ENCODE measurements at places on chromosomes 5 and 9. TPM values are rescaled to one million over a fixed set of nuclear protein-coding genes. Genes with fewer than 3 reads are reported as not detected.

Gene CYLC2
- not detected for total RNA-seq

- no peak for DNase-seq
Observed at GRCh38 chr9:112299514-112299913, 33.9 kb downstream of the PTBP3 start.

DNA sequence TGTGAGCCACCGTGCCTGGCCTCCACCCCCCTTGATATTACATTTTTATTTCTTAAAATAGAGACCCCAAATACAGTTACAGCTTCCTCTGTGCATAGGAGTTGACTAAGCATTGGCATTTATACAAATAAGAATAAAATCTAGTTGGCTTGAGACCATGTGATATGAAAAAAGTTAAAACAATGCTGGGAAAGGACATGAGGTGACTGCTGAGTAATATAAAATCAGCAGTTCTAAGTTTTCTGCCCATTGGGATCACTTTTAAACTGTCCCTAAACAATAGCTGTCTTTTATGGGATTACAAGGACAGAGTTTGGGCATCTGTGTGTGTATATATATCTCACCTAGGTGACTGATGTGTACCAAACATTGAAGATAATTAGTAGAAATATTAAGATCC is 96.6 kb downstream of the UBE2R2 start:
- DNase-seq, result no peak

DNA sequence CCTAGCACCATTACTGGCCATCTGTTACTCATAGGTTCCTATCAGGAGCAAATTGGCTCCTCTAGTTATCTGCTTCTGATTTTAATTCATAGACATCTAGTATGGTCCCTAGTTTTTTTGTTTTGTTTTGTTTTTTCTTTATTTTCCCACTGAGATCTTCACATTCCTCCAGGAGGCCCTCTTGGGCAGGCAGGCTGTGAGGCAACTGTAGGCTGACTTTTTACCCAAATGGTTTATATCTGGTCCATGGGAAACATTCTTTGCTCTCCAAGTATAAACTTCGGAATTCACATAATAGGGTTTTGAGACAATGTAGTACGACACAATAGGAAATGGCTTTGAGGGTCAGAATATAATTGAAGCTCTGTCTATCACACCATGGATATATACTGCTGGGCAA is 250.9 kb upstream of the DAB2 start:
- no peak for DNase-seq

Gene MED27
- 14.7 TPM for total RNA-seq

- DNase-seq, result no peak
Observed at GRCh38 chr9:136088481-136088938, 6.6 kb downstream of the NACC2 start.

GRCh38 chr5:91998774-91999173 is 615.7 kb upstream of the ARRDC3 start:
- DNase-seq, result no peak

DNA sequence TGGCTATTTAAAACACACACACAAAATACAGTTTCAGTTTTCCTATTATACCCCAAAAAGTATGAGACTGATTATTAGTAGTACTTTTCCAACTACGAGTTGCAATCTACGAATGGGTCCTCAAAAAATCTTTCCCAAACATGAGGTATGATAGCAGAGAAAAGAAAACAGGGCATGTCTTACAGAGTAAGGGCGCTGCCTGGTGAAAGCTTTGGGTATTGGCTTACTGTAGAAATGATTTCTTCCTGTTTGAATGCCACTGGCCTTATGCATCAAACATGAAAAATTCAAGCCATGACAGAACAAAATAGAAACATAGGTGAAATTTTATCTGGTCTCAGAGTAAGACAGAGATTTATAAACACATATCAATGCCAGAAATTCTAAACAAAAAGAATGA is 448.0 kb downstream of the SPOCK1 start:
- peak; percentile 48 for DNase-seq

- DNase-seq, result no peak
Observed at GRCh38 chr9:131704988-131705387, 34.9 kb downstream of the RAPGEF1 start.

DNA sequence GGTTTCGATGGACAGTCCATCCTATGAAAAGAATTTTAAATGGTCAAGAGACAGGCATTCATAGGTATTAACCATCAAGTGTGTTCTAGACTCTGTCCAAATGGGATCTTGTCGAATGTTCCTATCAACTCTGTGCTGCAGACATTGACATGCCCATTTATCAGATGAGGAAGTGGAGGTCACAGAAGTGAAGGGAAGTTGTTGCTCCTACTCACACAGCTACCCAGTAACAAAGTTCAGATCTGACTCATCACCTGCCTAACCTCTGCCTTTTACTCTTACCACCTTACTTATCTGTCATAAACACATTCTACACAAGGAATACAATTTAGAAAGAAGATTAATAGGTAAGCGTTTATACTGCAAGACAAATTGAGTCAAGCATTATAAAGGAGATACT is 426.2 kb upstream of the BRINP1 start:
- DNase-seq, result no peak

Gene SUSD3
- total RNA-seq, result 6.2 TPM

DNA sequence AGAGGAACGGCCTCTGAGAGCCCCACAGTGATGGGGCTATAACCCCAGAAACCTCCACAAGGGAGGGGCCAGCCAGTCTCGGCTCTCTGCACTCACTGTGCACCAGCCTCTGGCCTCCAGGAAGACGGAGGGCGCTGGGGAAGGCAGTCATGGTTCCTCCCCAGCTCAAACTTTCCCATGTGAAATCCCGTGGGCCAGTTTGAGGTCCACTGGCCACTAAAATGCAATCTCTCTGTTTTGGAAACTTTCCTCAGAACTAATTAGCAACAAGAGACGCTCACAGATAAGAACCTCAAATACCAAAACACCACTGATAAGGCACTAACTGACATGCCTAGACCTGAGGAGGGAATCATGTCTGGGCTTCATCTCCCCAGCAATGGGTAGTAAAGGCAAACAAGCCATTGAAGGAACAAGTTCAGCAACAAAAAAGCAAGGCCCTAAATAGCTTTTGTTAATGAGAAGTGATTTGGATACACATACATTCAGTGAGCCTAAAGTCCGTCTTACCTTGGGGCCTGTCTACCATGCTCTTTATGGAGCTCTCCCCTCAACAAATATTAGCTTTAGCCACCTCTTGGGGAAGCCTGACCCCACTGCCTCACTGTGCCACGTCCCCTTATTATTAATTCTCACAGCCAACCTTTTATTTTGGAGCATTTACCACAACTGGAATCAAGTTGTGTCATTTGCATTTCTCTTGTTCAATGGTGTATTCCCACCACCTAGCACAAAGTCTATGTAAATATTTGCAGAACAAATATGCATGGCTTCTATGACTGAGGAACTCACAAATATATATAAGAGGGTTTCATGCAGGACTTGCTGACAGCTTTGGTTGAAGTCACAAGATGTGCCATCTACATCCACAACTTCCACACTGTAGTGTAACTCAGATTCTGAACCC is 56.1 kb upstream of the GLRX start:
- no peak for DNase-seq

DNA sequence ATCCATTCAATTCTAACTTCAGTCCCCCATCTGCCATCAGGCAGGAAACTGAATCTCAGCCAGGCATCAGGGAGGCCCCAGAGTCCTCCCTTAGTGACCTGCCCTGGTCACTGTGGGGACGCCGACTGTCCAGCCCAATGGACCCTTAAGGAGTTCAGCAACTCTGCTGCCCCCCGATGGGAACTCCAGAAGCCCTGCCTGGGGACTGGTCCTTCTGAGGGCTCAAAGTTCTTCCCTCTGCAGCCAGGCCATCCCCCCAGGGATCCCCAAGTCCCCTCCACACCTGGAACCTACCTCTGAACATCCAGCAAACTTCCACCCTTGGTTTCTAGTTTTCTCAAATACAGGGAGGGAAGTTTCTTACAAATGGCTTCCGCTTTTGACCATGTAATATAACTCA is 76.8 kb downstream of the UBE2QL1 start:
- DNase-seq, result no peak

Gene SPATA31A3
- total RNA-seq, result not detected

Gene WASHC1
- total RNA-seq, result 19.7 TPM

GRCh38 chr9:81619353-81620001 is 69.9 kb downstream of the TLE1 start:
- no peak for DNase-seq

Gene SPINK5
- not detected for total RNA-seq

DNA sequence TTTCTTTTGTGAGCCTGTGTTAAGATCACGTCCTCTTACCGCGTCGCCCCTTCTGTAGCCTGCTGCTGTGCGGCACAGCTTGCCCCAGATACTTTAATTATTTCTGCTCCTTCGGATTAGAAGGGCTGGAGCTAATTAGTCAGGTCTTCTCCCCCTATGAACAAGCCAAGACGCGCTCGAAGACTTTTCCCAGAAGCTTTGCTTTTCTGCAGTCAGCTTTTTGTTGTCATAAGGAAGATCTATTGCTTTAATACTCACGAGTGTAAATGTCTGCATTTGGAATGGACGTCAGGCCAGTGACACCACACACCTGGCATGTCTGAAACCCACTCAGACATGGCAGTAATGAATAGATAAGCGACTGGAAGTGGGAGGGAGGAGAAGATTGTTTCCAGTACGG is 37.0 kb downstream of the PRUNE2 start:
- no peak for DNase-seq

- no peak for DNase-seq
Observed at GRCh38 chr5:111016801-111017200, 54.7 kb upstream of the TSLP start.

GRCh38 chr5:132813599-132814502 is 749 bp downstream of the SOWAHA start:
- DNase-seq, result no peak

DNA sequence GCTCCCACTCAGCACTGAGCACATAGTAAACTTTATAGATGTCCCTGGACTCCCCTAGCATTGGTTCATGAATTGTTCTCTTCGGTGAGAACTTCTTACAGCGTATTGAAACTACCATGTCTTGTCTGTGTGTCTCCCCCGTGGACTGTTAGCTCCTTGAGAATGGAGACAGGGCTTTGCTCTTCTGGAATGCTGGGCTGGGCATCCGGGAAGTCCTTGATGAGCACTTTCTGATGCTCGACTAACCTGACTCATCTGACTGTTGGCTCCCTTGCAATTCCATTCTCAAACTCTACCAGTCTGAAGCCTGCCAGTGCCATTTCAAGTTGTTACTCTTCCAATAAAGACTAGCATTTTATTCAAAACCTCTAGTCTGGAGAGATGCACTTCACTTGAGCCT is 15.0 kb upstream of the PFDN1 start:
- no peak for DNase-seq

GRCh38 chr5:159332800-159333544 is 2.7 kb upstream of the IL12B start:
- DNase-seq, result peak; percentile 92

DNA sequence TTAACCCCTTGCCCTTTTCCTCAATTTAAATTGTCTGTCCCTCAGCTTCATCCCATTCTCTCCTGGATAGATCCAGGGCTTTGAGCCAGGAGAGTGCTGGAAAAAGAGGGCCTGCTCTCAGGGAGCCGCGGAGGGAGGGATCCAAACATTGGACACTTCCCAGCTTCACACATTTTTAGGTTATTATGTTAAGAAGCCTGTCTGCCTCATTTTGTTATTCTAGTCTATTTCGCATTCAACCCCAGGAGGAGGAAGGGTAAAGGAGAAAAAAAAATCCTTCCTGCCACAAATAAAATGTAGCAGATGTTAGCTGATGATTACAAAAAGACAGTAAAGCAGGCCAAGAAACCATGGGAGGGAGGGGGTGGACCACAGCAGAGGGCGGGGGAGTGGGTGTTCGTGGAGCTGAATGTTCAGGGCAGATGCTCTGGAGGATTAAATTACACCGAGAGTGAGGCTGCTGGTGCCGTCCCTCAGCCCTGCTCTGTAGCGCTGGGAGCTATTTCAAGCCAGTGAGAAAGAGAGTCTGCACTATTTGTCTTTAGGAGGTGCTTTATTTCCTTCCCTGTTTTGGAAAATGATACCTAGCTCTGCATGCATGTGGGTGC is 60.6 kb upstream of the ZFR start:
- peak; percentile 53 for DNase-seq

GRCh38 chr5:6633469-6634245 is 417 bp downstream of the SRD5A1 start:
- peak; percentile 65 for DNase-seq

DNA sequence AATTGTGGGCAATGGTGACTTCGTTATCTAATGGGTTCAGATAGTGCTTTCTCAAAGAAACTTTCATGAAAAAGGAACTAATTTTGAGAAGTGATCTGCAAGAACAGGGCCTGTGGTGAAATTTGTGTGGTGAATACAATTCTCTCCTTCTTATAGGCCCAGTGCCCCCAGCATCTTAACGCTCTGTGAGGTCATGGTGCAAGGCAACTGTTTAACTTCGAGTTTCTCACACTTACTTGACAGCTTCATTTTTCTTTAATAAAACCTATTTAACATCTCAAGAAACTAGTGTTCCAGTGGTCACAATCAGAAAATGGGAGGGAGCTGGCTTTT is 69.2 kb downstream of the FAM114A2 start:
- no peak for DNase-seq

DNA sequence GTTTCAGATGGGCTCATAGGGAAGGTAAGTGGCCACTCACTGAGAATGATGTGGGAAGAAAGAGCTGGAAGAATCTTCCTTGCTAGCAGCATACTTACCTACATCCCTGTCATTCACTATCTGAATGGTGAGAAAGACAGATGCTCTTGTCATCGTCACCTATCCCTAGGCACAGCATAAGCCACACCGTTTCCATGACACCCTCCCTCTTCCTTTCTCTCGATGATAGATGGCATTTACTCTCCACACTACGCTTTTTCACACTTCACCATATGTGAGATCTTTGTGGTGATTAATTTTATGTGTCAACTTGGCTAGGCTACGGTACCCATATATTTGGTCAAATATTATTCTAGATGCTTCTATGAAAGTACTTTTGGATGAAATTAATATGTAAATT is 44.4 kb upstream of the FER start:
- DNase-seq, result no peak

GRCh38 chr9:130319300-130319699 is 53.7 kb downstream of the HMCN2 start:
- no peak for DNase-seq

Gene NKD2
- total RNA-seq, result not detected

DNA sequence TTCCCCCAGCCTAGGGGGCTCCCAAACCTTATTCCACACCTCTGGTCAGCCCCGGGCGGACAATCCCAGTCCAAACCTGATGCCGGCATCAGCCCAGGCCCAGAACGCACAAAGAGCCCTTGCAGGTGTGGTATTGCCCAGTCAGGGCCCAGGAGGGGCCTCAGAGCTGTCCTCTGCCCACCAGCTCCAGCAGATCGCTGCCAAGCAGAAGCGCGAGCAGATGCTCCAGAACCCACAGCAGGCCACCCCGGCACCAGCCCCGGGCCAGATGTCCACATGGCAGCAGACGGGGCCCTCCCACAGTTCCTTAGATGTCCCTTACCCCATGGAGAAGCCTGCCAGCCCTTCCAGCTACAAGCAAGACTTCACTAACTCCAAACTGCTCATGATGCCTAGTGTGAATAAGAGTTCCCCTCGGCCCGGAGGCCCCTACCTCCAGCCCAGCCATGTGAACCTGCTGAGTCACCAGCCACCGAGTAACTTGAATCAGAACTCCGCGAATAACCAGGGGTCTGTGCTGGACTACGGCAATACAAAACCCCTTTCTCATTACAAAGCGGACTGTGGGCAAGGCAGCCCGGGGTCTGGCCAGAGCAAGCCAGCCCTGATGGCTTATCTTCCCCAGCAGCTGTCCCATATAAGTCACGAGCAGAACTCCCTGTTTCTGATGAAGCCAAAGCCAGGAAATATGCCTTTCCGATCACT is 27.6 kb upstream of the LTC4S start:
- DNase-seq, result no peak
